ENCODE measurements at places on chromosomes 2 and 18. TPM values are rescaled to one million over a fixed set of nuclear protein-coding genes. Genes with fewer than 3 reads are reported as not detected.

DNA sequence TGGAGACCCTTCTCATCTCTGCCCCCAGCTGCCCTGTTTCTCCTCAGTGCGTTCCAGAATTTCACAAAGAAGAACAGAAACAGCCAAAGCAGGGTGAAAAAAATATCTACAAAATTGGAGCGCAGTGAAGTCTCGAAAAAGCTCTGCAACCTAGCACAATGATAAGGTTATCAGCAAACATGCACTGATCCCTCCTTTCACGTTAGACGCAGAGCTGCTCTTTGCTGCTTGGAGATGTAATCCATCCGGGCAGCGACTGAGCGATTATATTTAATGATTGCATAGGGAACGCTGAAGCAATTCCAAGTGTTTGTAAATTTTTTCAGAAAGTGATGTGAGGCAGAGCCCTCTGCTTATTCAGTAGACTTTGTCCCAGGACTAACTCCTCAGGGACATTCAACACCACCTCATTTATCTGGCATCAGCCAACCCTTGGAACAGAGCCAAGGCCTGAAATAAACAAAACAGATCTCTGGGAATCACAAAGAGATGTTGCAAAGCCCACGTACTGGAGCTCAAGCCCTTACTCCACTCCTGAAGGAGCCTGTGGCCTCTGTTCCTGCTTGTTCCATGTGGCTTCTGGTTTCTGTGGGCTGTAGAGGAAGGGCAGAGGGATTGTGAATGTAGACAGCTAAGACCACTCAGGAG lies 172.6 kb upstream of the BCL2L11 start:
- H3K27me3 ChIP-seq, result no peaks in the 10 kb centered on the region
- no peak overlapping the region for H3K27ac ChIP-seq
- DNase-seq, result peak; percentile 16
- H3K36me3 ChIP-seq, result no peaks in the 10 kb centered on the region
- H3K4me3 ChIP-seq, result no peak overlapping the region

GRCh38 chr18:25057491-25058050 lies 294.4 kb downstream of the ZNF521 start:
- DNase-seq, result no peak
- H3K4me3 ChIP-seq, result no peak overlapping the region
- H3K36me3 ChIP-seq, result no peaks in the 10 kb centered on the region
- H3K4me1 ChIP-seq, result no peaks in the 10 kb centered on the region

GRCh38 chr2:224449212-224450147 lies 47.6 kb upstream of the FAM124B start:
- H3K27me3 ChIP-seq, result no peaks in the 10 kb centered on the region
- no peak overlapping the region for H3K27ac ChIP-seq
- no peaks in the 10 kb centered on the region for H3K36me3 ChIP-seq
- DNase-seq, result no peak
- H3K4me3 ChIP-seq, result no peak overlapping the region

- DNase-seq, result peak; percentile 66
- H3K4me3 ChIP-seq, result peak overlapping the region; percentile 94
- peak overlapping the region; percentile 99 for H3K27ac ChIP-seq
- peaks cover 8% of the 10 kb centered on the region for H3K36me3 ChIP-seq
- H3K4me1 ChIP-seq, result peaks cover 56% of the 10 kb centered on the region
Measured at GRCh38 chr2:85537600-85538506, 1.1 kb upstream of the MAT2A start.

DNA sequence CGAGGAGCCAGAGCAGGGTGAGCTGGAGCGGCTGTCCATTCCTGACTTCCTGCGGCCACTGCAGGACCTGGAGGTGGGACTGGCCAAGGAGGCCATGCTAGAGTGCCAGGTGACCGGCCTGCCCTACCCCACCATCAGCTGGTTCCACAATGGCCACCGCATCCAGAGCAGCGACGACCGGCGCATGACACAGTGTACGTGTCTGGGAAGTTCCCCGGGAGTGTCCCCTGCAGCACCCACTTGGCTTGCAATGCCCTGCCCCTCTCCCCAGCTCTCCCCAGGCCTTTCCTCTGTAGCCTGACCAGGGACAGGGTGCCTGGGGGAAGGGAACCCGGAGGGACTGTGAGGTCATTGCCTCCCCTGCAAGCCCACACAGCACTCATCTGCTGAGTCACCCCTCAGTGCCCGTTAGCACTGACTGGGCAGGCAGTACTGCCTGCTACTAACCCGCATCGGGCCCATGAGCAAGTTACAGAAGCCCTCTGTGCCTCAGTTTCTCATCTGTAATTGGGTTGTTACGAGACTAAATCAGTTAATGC lies 29.4 kb upstream of the GMPPA start:
- no peak overlapping the region for H3K27ac ChIP-seq
- no peak overlapping the region for H3K4me3 ChIP-seq
- H3K4me1 ChIP-seq, result no peaks in the 10 kb centered on the region
- no peaks in the 10 kb centered on the region for H3K36me3 ChIP-seq
- no peak for DNase-seq
- H3K27me3 ChIP-seq, result no peaks in the 10 kb centered on the region

- no peaks in the 10 kb centered on the region for H3K4me1 ChIP-seq
- H3K27me3 ChIP-seq, result no peaks in the 10 kb centered on the region
- no peak overlapping the region for H3K4me3 ChIP-seq
- no peak overlapping the region for H3K27ac ChIP-seq
Measured at GRCh38 chr2:97834610-97835009, 121.2 kb downstream of the ZAP70 start.

- no peak for DNase-seq
- no peaks in the 10 kb centered on the region for H3K36me3 ChIP-seq
- peaks cover 17% of the 10 kb centered on the region for H3K4me1 ChIP-seq
- peak overlapping the region; percentile 19 for H3K27ac ChIP-seq
- H3K4me3 ChIP-seq, result no peak overlapping the region
Measured at GRCh38 chr2:74037379-74037860, 52.7 kb downstream of the TET3 start.

DNA sequence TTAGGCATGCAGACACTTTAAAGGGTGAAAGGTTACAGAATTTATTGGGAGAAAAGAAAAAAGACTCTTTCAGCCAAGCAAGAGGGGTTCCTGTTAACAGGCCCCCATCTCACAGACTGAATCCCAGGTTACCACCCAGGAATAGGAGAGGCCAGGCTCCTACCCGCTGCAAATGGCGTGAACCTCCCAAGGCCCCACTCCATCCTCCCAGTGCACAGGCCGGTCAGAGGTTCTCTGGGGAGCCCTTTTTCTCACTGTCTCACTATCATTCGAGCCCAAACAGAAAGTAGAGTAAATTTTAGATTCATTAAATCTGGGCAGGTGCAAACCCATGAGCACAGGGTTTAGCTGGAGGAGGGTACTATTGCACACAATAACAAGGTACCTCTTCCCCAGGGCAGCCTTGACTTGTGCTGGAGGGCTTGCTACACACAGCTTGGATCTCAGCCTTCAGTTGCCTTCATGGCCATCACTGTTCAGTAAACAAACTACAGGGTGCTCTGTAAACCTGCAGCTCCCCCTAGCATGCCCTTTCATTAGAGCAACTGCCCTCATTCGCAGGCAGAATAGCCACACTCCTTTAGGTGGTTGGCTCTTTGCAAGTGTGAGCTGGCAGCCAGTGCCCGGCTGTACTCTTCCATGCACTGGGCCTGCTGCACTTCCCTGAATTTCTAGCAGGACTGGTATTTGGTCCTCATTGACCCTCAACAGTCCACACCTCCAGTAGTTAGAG lies 7.3 kb upstream of the PLEK start:
- no peak overlapping the region for H3K27ac ChIP-seq
- no peaks in the 10 kb centered on the region for H3K27me3 ChIP-seq
- no peaks in the 10 kb centered on the region for H3K36me3 ChIP-seq
- H3K4me1 ChIP-seq, result no peaks in the 10 kb centered on the region
- H3K4me3 ChIP-seq, result no peak overlapping the region
- DNase-seq, result peak; percentile 33

DNA sequence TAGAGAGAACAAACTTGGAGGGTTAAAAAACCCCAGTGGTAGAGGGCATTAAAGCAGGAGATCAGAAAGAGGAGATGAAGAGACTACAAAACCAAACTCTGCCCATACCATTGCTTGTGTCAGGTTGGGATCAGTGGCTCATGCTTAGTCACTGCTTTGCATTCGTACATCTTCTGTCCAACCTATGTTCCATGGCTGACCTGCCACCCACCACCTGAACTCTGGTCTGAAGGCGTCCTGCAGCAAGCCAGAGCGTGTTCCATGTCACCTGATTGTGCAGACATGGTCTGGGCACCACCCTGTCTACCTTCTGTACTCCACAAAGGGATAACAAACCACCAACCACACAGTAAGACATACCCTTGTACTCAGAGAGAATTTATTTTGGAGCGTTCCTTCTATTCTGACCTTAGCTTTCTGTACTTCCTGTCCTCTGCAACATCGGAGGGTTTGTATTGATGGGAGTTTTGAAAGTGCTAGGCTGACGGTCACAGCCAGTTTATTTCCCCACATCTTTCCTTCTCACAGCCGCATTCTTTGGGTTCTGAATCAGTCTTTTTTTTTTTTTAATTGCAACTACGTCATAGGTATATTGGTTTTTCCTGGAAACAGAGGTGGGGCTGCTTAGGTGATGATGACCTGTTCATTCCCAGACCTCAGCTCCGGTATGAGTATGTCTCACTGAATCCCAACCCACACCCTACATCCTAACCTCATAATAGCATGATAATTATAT lies 88.3 kb downstream of the SOWAHC start:
- no peaks in the 10 kb centered on the region for H3K27me3 ChIP-seq
- no peaks in the 10 kb centered on the region for H3K36me3 ChIP-seq
- peaks cover 18% of the 10 kb centered on the region for H3K4me1 ChIP-seq

DNA sequence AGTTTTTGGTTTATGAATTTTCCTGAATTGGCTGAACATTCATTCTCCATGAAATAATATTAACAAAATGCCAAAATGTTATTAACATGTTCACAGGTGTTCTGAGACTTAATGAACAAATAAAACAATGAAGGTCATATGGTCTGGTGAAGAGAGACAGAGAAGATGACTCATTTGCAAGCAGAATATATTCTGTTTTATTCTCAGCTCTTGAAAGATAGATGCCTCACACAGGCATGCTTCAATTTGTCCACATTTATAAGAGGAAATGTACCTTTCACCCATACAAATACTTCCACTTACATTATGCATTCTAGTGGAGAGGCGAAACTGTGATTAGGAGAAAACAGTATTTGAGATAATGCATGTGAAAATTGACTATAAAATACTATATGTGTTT lies 75.4 kb upstream of the PGAP1 start:
- H3K27ac ChIP-seq, result no peak overlapping the region
- no peak overlapping the region for H3K4me3 ChIP-seq
- no peaks in the 10 kb centered on the region for H3K27me3 ChIP-seq
- H3K4me1 ChIP-seq, result no peaks in the 10 kb centered on the region

- H3K27me3 ChIP-seq, result peaks cover 34% of the 10 kb centered on the region
- peaks cover 21% of the 10 kb centered on the region for H3K4me1 ChIP-seq
- peak; percentile 14 for DNase-seq
- H3K4me3 ChIP-seq, result peak overlapping the region; percentile 17
- H3K36me3 ChIP-seq, result no peaks in the 10 kb centered on the region
Measured at GRCh38 chr2:154697418-154698252, 860 bp upstream of the KCNJ3 start.

DNA sequence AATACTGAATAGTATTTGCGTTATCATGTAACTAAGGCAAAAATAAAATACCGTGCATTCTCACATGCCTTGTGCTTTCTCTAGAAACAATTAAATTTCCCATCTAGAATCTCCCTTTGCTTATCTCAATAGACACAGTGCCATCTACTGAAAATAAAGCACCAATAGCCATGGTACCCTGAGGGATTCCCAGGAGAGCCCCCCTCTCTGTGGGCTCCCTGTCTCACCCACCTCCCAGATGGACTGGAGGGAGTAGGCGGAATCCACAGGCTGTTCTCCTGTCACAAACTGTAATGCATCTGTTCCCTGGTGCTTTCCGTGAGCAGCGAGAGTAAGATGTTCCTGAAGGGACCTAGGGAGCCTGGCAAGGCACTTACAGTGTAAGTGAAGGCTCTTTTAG lies 112.4 kb upstream of the UPP2 start:
- H3K36me3 ChIP-seq, result no peaks in the 10 kb centered on the region
- no peak overlapping the region for H3K4me3 ChIP-seq
- H3K27ac ChIP-seq, result no peak overlapping the region
- no peaks in the 10 kb centered on the region for H3K4me1 ChIP-seq
- DNase-seq, result no peak
- H3K27me3 ChIP-seq, result no peaks in the 10 kb centered on the region

DNA sequence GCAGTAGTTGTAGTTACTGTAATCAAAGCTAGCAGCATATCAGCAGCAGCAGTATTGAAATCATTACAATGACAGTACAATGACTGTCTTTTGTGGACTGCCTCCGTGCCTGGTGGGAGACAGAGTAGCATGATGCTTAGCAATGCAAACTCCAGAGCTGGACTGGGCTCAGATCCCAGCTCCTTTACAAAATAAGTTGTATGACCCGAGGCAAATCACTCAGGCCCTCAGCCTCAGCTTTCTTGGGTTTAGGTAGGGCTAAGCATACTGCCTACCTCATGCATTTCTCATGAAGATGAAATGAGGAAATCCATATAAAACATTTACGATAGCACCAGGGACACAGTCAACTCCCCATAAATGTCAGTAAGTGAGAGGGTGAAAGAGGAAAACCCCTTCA lies 170.7 kb downstream of the TTC32 start:
- no peaks in the 10 kb centered on the region for H3K27me3 ChIP-seq
- no peak for DNase-seq
- H3K4me1 ChIP-seq, result no peaks in the 10 kb centered on the region
- no peak overlapping the region for H3K4me3 ChIP-seq
- H3K36me3 ChIP-seq, result no peaks in the 10 kb centered on the region
- no peak overlapping the region for H3K27ac ChIP-seq

GRCh38 chr2:226431288-226431948 lies 368.2 kb downstream of the IRS1 start:
- no peak overlapping the region for H3K27ac ChIP-seq
- H3K4me3 ChIP-seq, result no peak overlapping the region
- H3K36me3 ChIP-seq, result no peaks in the 10 kb centered on the region
- no peak for DNase-seq
- no peaks in the 10 kb centered on the region for H3K27me3 ChIP-seq

GRCh38 chr2:20704886-20705285 lies 37.9 kb downstream of the GDF7 start:
- no peak overlapping the region for H3K4me3 ChIP-seq
- H3K27me3 ChIP-seq, result no peaks in the 10 kb centered on the region
- no peaks in the 10 kb centered on the region for H3K4me1 ChIP-seq
- no peak overlapping the region for H3K27ac ChIP-seq
- H3K36me3 ChIP-seq, result no peaks in the 10 kb centered on the region

DNA sequence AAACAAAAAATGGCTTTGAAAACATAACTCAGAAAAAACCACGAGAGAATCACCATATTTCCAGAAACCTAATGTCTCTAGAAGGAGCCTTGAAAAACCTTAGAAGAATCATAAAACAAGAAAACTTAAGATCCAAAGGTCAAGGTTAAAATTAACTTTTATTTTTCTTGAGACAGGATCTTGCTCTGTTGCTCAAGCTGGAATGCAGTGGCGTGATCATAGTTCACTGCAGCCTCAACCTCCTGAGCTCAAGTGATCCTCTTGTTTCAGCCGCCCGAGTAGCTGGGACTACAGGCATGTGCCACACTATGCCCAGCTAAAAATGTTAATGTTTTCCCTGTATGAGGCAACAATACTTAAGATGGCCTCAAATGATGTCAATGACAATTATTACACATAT lies 254.2 kb upstream of the SESTD1 start:
- H3K27ac ChIP-seq, result no peak overlapping the region
- H3K4me3 ChIP-seq, result no peak overlapping the region
- H3K36me3 ChIP-seq, result no peaks in the 10 kb centered on the region
- H3K27me3 ChIP-seq, result no peaks in the 10 kb centered on the region

The SERPINB12 gene
- not detected for total RNA-seq

The ATG16L1 gene
- 45.3 TPM for total RNA-seq

The HOXD3 gene
- 7.6 TPM for total RNA-seq

The FKBP1B gene
- total RNA-seq, result 27.3 TPM

The RAB27B gene
- 1.5 TPM for total RNA-seq

The HOXD13 gene
- not detected for total RNA-seq

The ABHD1 gene
- total RNA-seq, result 0.48 TPM

The SLC40A1 gene
- total RNA-seq, result 95.3 TPM

The DIPK1C gene
- 0.16 TPM for total RNA-seq

The IL1RL1 gene
- total RNA-seq, result 0.40 TPM

The NETO1 gene
- not detected for total RNA-seq

The EGR4 gene
- not detected for total RNA-seq
